CD4-positive, alpha-beta T cell treated with Interferon alpha-2 for 1 hour (primary cell): ENCODE measurements at places on chromosomes 7 and 10.

DNA sequence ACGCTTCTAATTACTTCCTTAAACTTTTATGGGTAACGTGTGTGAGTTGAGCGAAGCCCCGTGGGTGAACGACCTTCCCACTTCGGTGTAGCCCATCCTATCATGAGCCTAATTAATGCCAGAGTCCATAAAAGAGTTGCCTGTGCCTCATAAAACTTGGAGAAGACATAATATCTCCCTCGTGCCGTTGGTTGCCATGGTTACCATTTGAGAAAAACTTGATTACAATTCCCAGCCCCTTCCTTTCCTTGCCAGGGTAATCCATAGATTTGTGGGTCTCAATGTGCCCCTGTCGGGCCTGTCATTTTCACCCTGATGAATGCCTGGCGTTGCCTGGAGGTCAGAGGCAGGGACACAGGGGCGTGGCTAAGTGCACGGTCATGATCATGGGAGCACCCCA, 127.1 kb downstream of the GLRX3 start:
- no peak for DNase-seq

- no peak for DNase-seq
These were observed 214.7 kb downstream of the TEX36 start for GRCh38 chr10:125468278-125468677.

DNA sequence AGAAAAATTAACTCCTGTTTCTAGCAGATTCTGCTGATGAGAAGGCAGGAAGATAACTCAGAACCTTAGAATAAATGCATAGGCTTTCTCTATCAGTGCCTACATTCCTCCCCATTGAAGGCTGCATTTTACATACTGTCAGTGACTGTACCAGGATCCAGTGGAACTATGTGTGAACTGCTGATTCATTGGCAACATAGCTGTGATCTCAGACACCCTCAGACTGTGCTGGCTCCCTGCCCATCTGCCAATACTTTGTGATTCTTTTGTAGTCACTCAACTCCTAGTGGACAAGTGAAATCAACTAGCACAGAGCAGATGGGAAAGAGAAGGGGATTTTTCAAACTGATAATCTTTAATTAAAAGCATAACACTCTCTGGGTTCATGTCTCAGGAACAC, 375.8 kb downstream of the MDFIC start:
- DNase-seq: no peak

GRCh38 chr10:96415891-96416554, 57.2 kb upstream of the OPALIN start:
- DNase-seq: no peak

- no peak for DNase-seq
These were observed 150.9 kb upstream of the COBL start for GRCh38 chr7:51467384-51468017.

DNA sequence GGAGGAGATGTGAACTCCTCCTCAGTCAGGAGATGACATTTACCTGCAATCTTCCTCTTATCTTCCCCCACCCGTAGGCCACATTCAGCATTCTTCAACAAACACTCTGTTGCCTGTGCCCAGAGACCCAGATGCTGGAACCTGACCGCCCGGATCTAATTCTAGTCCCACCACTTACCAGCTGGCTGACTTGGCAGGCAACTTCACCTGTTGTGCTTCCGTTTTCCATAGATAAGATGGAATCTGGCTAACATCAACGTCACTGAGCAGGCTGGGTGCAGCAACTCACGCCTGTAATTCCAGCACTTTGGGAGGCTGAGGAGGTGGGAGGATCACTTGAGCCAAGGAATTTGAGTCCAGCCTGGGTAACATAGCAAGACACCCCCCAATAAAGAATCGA, 21.3 kb upstream of the FXYD4 start:
- DNase-seq: no peak

GRCh38 chr7:144384555-144385245, 18.8 kb downstream of the NOBOX start:
- DNase-seq: no peak
